ENCODE measurements at places on chromosomes 7 and 10.

- no peak for DNase-seq
Measured at GRCh38 chr7:34756025-34756437, 98.0 kb downstream of the NPSR1 start.

GRCh38 chr10:106224676-106225075, 939.8 kb downstream of the SORCS1 start:
- no peak for DNase-seq

GRCh38 chr10:74825371-74826141, 844 bp upstream of the KAT6B start:
- no peak for DNase-seq

- DNase-seq, result no peak
Measured at GRCh38 chr7:35185908-35186731, 67.8 kb downstream of the TBX20 start.

DNA sequence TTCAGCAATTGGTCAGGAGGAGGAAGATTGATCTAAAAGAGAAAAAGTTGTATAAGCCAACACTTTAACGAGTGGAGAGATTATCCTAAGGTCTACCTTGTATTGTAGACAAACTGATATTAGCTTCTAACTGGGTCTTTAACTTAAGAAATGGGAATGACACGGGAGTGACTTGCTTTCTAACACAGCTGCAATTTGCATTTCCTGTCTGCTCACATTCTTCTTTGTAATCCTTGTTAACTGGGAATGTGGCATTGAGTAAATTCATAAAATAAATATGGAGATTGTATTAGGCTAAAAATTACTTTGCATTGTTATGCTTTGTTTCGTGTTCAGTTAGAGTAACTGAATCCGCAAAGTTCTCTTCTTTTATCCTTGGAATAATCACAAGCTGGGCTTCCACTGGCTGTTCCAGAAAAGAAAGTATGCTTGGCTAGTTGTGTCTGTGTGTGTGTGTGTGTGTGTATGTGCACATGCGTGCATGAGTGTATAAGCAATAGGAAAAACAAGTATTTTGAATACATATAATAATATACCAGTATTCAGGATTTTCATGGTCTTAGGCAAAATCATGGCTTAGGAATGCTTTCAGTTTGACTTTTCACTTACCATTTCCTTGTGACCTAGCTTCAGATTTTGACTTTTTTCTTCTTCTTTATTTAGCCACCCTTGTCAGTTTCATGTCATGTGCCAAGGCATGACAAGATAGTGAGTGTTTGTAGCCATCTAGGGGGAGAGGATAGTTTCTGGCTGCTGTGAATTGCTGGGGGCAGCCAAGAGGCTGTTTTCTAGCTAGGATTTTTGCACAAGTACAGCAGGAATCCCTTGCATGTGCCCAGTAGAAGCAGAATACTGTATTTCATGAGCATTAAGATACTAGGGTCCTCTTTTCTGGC, 54.5 kb upstream of the FZD8 start:
- DNase-seq, result no peak

DNA sequence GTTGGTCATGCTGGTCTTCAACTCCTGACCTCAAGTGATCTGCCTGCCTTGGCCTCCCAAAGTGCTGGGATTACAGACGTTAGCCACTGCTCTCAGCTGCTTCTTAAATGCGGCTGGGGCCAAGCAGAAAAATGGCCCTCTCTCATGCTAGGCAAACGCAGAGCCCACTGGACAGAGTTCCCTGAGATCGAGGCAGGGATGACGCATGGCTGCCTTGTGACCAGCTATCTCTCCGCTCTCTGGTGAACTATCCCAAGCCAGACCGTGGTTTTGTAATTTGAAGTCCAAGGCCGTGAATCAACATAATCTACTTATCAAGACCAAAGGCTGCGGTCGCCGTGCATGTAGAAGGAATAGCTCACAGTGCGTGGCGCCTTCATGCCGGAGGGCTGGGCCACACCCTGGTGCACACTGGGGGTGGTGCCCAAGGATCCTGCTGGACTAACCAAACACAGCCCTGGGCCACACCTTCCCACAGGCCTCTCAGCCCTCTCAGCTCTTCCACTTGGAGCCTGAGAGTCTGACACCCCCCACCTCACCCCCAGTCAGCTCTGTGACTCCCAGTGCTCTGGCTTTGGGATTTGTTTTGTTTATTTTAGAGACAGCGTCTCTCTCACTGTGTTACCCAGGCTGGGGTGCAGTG, 88.1 kb upstream of the CUX1 start:
- no peak for DNase-seq

DNA sequence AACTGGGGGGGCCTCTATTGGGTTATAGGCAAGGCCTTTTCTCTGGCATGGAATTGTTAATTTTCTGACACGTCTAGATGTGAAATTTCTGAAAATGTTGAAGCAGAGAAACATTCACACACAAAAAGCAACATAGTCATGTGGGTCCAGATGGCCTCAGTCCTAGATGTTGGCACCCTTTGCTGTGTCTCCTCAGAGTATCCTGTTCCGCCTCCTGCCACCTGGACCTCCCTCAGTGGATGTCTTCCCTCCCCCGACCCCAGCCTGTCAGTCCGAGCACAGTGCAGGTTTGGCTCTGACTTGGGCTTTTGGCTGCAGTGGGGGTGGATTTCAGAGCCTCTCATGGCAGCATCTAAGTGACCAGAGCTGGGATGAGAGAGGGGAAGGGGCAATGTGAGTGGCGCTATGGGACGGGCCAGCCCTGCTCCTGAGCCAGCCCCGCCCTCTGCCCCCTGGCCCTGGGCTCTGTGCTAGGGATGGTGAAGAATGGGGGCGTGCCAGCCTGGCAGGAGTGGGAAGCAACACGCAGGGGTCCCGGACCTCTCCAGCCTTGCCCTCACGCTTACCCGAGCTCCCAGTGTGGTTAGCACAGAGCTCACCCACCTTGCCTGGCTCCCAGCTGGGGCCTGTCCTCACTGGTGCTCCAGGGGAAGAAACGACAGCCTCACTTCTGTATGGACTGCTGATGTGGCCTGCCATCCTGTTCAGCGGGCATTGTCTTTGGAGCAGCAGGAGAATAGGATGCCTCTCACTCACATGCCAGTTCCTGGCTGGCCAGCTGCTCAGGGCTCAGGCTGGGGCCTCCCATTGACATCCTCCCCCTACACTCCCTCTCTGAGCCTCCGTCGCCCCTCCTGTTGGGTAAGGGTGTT, 6.2 kb downstream of the ATP6V0E2 start:
- no peak for DNase-seq

DNA sequence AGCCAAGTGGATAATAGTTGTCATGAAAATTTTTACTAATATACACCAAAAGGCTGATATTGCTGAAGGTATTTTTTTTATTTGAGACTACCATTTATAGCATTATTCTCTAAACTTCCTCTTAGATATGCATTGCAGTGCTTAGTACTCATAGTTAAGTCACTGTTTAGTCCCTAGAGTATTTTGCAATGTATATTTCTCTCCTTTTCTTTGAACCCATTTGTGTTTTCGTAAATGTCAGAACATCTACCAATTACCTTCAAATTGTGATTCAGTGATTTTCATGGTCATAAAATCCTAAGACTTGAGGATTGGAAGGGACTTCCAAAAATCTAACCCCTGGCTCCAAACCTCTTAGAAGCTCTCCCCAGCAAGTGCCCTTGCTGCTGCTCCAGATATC, 21.5 kb upstream of the CYP26C1 start:
- no peak for DNase-seq

DNA sequence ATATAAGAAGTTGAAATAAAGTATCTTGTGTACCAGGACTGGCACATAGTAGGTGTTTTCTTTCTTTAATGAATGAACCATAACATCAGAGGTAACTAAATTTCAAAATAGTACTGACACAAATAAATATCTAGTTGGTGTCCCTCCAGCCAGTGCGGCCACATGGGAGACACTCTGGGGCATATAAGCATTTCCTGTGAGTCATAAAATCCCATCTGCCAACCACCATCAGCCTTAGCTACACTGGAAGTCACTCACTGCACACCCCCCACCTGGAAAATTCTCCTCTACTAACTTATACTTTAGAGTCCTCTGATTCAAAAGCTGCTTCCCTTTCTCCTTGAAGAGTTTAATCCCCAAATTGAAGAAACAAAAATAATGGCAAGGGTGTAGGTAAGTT, 32.5 kb downstream of the DYDC1 start:
- no peak for DNase-seq

GRCh38 chr7:16754856-16755317, 1.3 kb downstream of the TSPAN13 start:
- no peak for DNase-seq

DNA sequence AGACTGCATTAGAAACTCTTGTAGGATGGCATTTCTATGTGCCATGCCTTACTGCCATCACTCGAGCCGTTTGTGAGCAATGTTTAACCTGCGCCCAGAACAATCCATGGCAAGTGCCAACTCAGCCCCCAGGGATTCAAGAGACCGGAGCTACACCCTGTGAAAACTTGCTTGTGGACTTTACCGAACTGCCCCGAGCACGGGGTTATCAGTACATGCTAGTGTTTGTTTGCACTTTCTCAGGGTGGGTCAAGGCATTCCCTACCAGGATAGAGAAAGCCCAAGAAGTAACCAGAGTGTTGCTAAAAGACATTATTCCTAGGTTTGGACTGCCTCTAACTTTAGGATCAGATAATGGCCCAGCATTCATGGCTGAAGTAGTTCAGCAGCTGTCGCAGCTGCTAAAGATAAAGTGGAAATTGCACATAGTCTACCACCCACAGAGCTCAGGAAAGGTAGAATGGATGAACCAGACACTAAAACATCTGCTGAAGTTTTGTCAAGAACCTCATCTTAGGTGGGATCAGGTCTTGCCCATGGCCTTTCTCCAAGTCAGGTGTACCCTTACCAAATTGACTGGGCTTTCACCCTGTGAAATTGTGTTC, 8.9 kb upstream of the CYREN start:
- no peak for DNase-seq

DNA sequence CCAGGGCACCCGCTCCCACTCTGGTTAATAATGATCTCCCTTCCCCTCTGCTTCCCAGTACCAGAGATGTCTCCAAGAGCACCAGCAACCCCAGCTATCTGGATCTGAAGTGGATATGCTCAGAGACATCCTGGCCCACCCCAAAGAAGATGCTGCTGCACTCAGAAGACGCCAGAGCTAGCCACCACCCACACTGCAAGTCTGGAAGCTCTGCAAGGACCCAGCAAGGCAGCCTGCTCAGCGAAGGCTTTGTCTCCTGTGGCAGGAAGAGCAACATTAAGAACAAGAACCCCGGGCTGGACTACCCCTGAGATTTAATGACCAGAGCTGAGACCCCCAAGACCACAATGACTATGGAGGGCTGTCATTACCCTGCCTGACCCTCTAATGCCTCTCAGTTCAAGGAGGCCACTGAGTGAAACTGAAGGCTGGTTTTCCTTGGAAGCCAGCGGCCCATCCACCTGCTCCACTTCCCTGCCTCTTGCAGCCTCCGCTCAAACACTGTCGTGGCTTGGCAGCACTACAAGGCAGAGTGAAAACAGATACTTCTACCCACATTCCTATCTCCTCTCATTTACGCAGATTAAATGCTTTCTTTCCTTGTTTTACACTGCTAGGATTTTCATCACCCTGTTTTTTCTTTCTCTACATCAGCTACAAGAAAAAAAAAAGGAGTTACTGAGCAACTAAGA, 202.2 kb downstream of the SNX10 start:
- DNase-seq, result no peak

- DNase-seq, result no peak
Measured at GRCh38 chr10:132647424-132647823, 109.8 kb downstream of the INPP5A start.

GRCh38 chr10:71700731-71701368, 18.7 kb downstream of the C10orf105 start:
- no peak for DNase-seq

DNA sequence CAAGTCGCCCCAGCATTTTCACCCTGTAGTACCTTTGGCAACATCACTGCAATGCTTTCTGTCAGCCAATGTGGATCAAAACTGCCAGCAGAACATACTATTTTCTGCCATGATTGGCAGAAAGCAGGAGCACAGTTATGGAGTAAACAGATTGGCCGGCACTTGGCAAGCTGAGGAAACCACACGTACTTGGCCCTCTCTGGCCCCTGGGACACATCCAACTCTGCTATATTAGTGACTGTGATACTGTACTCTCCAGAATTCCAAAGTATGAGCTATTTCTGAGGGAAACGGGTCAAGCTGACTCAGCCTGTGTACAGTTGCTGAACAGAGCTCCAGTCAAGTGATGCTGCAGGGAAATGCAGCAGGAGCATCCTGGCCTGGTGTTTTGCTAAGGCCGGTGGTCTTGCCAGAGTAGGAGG, 39.8 kb upstream of the LANCL2 start:
- DNase-seq, result no peak

GRCh38 chr10:78197628-78198272, 164.1 kb downstream of the RPS24 start:
- no peak for DNase-seq
